ENCODE measurements at places on chromosomes 12 and 14.
A peak's percentile ranks its signal among the peaks of the same experiment; 100 is the strongest.

- no peak for DNase-seq
Observed at GRCh38 chr12:64696080-64696741, 63.0 kb downstream of the GNS start.

DNA sequence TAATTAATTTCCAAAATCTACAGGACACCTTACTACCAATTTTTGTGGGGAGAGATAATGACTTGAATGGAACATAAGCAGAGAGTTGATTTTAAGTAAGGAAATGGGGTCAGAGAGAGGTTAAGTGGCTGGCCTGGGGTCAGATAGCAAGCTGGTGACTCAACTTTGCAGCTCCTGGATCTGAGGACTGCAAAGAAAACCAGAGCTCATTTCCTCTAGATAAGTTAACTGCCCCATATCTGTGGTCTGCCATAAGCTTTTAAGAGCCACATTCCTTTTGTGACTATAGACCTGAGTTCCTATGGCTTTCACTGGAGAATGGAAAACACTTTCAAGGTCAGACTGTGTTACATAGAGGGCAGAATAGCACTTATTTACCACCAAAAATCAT, 201.2 kb upstream of the PRICKLE1 start:
- DNase-seq: no peak

GRCh38 chr12:25690996-25691864, 138.1 kb upstream of the LMNTD1 start:
- no peak for DNase-seq

DNA sequence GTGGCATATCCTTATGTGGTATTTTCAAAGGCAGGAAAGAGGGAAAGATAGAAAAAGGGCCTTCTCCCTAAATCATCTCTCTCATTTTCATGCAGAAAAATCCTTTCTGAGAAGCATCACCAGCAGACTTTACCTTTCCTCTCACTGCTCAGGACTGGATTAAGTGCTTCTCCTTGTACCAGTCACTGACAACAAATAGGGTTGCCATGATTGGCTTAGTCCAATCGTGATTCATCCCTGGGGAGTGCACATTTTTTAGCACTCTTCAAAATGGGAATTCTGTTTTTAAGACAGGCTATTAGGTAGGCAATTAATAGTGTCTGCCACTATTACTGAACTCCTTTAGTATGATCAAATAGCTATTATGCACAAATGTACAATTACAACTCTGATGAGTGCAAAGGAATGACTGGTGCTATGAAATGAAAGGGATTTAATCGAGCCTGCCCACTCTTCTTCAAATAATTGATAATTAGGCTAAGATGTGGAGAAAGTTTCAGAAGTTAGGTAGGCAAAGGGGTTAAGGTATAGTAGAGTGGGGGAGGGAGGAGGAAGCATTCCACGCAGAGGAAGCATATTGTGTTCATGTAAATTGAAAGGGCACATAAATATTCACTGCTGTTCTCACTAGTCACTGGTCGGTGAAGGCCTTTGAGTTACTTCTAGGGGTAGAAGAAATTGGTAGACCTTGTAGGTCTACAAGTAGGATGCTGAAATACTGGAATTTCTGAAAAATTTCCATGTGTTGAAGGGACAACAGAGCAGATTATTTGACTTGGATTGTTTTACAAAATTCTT, 84.0 kb downstream of the MSRB3 start:
- DNase-seq: no peak

DNA sequence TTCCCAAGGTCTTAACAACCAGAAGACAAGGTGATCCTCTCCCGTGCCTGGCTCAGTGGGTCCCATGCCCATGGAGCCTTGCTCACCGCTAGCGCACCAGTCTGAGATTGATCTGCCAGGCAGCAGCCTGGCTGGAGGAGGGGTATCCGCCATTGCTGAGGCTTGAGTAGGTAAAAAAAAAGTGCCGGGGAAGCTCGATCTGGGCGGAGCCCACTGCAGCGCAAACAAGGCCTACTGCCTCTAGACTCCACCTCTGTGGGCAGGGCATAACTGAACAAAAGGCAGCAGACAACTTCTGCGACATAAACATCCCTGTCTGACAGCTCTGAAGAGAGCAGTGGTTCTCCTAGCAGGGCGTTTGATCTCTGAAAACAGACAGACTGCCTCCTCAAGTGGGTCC, 104.0 kb downstream of the C14orf39 start:
- no peak for DNase-seq

GRCh38 chr12:70444903-70445302, 78.8 kb downstream of the KCNMB4 start:
- DNase-seq: no peak

DNA sequence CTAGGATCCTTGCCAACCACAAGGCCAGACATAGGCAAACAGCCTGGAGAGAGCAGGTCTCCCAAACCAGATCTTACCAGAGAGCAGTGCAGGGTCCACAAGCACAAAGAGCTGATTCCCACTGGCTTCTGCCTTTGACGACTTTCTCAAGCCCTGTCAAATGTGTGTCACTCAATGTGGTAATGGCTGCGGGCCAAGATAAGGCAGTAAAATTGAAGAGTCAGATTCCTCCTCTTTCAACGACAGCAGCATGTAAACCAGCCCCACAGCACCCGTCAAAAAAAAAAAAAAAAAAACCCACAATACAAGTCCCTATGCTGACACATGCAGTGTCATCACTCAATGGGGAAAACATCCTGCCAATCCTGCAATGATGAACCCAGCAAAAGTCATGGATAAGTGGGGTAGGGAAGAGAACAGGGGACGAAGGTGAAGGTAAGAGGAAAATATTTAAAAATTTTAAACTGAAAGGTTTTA, at the start of gene STON2:
Gene STON2 (minus strand): TSS at position 123 of the 477 bp plus-strand sequence. CDS start 1,942 bp downstream, outside the sequence.
- no peak for DNase-seq

GRCh38 chr14:75437201-75438143, 9.7 kb downstream of the JDP2 start:
- DNase-seq: no peak

GRCh38 chr12:54759751-54760150, 94.6 kb upstream of the MUCL1 start:
- no peak for DNase-seq

DNA sequence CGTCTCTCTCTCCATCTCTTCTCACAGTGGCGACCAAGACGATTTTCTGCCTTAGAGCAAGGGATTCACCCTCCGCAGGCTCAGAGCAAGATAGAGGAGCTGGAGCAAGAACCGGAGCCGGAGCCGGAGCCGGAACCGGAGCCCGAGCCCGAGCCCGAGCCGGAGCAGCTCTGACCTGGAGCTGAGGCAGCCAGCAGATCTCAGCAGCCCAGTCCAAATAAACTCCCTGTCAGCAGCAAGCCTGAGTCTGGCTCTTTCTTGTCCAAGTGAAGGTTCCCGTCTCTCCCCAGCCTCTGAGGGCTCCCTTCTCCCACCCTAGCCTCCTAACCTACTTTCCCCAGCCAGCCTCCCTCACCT, 5.9 kb downstream of the LAG3 start:
- no peak for DNase-seq

DNA sequence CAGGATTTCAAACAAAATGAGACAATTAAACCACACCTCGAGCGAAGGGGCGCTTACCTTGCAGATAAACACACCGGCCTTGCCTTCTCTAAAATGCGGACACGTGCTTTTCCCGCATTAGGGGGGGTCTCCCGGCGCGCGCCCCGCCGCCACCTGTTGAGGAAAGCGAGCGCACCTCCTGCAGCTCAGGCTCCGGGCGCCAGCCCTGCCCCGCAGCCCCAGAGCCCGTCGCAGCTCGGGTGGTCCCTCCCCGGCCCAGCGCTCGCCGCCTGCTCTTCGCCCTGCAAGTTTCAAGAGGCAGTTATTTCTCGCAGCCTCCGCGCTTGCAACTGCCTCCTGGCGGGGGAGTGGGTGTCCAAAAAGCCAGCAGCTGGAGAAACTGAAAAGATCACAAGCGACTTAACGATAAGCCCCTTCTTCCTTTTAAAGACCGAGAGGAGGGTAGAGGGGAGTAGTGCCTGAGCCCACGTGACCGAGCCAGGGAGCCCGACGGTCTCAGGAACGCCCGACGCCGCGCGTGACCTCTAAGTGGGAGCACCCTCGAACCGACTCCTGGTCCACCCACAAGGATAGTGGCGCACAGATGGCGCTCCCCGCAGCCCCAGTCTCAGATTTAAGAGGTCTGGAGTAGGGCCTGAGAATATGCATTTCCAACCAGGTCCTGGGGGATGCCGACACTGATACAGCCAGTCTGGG, at the start of gene ESR2:
Gene ESR2 (minus strand): TSS at position 396 of the 696 bp plus-strand sequence. CDS start 11,386 bp downstream, outside the sequence.
- peak; percentile 20 for DNase-seq

GRCh38 chr14:42872786-42873185, 1266.1 kb downstream of the LRFN5 start:
- no peak for DNase-seq

- DNase-seq: no peak
Observed at GRCh38 chr12:71556875-71557274, 106.8 kb downstream of the ZFC3H1 start.

GRCh38 chr12:57385586-57385985, 45.3 kb downstream of the R3HDM2 start:
- no peak for DNase-seq

DNA sequence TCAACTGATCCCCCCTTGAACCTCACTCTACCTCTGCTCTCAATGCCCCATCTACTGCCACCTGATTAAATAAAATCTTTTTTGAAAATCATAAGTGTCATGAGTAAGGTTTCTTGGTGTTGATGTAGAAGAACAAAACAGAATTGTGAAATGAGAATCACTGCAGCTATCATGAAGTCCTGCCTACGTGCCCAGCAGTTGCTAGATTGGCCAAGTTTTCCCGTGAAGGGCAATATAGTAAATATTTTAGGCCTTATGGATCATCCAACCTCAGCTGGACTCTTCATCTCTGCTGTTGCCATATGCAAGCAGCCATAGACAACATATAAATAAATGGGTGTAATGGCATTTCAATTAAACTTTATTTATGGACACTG, 5.2 kb upstream of the OAS3 start:
- DNase-seq: no peak

DNA sequence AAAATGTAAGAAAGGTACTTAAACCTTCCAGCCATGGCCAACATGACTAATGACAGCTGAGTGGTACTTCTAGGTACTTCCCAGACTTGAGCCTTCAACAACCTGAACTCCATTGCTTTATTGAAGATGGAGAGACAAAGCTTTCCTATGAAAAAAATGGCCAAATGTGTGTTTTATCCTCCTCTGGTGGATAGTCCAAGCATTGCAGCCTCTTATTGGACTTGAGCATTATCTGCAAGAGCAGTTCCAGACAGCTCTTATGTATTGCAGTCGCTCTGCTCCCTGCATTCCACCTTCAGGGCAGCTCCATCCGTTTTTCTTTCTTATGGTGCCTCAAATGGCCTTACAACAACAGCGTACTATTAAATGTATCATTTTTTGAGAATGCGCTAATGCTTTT, 588.2 kb downstream of the NRXN3 start:
- DNase-seq: peak; percentile 6

DNA sequence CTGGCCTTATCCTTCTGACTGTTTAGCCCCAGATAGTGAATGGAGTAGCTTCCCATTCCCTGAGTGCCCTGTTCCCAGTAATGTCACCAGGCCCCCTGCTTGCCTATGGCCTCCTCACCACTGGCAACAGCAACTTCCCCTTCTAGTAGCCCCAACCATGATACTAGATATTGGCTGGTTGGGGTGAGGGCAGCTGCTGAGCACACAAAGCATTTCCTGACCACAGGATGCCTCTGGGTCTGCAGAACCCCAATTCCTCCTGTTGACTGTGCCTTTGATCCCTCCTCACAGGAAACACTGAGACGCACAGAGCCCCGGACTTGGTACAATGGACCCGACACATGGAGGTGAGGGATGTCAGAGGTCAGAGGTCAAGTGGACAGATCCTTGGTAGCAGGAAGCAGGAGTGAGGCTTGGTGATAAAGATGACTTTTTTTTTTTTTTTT, 597 bp downstream of the SOAT2 start:
- DNase-seq: no peak

DNA sequence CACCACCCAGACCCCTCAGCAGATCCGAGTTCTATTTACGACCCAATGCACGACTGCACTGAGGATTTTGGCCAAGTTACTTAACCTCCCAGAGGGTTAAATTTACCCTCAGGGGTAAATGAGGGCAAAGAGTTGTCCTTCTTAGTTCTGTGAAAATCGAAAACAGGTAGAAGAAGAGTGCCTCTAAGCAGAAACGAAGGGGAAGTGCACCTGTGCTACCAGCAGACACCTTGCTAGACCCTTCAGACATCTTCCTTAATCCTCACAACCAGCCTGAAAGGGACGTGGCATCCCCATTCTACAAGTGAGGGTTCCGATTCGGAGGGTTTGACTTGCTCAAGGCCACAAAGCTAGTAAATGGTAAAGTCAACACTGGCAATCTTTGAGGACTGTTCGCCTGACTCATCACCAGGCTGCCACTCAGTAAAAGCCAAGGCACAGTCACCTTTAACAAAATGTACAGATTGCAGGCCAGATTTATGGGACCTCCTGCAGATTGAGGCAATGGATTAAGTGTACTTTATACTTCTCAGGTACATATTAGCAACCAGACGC, 1.6 kb downstream of the GSG1 start:
- no peak for DNase-seq

- DNase-seq: peak; percentile 55
Observed at GRCh38 chr12:20369305-20370013, 1.1 kb downstream of the PDE3A start.

GRCh38 chr14:64387232-64387781, 846 bp upstream of the MTHFD1 start:
- no peak for DNase-seq

GRCh38 chr14:103450416-103450815, 65.2 kb downstream of the MARK3 start:
- DNase-seq: no peak

- no peak for DNase-seq
Observed at GRCh38 chr12:22969521-22969920, 344.6 kb downstream of the ETNK1 start.

DNA sequence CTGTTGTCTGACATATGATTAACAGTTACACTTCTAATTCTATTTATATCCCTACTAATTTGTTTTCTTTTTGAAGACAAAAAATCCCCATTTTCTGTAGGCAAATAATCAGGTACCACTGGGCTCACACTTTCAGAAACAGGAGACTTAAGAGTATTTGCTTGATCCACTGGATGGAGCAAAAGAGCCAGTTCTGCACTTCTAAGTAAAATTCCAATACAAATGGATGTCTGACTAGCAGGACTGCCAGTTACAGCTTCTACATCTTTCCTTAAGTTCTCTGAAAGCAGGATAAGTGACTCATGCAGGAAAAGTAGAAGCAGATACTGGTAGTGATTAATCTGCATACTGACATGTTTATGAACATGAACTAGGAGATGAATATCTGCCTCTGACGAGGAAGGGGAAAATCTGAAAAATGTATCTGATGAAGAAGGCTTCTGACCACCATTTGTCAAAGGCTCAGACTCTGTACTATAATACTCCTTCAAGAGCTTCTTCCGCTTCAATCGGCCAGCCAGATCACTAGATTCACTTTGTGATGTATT, 73.8 kb upstream of the ANKS1B start:
- DNase-seq: no peak

GRCh38 chr12:124913474-124914391, 717 bp downstream of the UBC start:
- DNase-seq: no peak

- no peak for DNase-seq
Observed at GRCh38 chr14:32627545-32628298, 298.6 kb downstream of the AKAP6 start.
